ENCODE measurements at places on chromosomes 6 and 20.

DNA sequence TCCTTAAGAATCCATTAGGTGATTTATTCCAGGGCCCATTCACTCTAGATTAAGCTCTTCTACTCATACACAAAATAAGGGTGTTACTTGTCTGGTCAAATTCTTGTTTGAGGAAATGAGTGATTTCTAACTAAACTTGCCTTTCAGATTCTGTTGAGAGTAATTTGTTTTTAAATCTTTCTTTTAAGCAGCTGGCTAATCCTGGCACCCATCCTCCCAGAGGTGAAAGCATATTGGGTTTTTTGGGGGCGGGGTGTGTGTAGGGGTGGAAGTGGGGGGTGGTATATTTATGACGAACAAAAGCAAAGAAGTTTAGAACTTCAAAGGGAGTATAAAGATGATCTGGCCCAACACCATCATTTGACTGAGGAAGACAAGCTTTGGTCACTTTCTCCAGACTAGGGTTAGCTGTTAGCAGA, 94.7 kb downstream of the RTN4IP1 start:
- DNase-seq, result no peak

- DNase-seq, result no peak
Observed at GRCh38 chr20:4434681-4435080, 287.0 kb upstream of the PRND start.

DNA sequence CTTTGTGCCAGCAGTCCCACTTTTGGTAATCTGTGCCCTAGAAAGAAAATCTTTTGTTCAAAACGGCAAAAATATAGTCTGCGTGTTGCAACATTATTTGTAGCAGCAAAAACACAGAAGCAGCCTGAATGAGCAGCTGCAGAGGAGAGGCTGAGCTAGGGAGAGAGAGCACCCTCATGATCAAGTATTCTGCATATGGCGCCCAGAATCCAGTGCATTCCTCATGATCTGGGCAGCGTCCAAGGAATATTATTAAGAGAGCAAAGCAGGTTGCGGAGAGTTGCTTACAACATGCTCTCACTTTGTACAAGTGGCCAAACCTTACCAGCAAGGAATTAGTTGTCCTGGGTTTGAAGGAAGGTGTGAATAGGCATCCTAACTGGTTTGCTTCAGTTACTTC, 25.9 kb downstream of the KIZ start:
- no peak for DNase-seq

- DNase-seq, result no peak
Observed at GRCh38 chr20:41345729-41346067, 5.1 kb downstream of the LPIN3 start.

DNA sequence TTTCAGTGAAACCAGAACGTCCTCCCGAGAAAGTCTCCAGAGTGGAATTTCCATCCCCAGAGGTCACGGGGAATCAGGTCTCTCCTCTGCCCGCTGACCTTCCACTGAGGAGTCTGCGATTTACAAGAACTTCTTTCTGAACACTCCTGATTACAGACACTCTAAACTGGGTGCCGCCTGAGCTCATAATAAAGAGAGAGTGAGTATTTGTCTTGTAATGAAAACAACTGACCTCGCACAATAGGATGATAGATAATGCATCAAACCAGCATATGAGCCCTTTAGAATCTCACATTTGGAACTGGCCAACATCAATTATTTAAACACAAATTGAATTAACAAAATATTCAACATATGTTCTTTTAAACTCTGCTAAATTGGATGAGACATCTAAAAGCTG, 47.5 kb downstream of the DLL1 start:
- DNase-seq, result no peak

DNA sequence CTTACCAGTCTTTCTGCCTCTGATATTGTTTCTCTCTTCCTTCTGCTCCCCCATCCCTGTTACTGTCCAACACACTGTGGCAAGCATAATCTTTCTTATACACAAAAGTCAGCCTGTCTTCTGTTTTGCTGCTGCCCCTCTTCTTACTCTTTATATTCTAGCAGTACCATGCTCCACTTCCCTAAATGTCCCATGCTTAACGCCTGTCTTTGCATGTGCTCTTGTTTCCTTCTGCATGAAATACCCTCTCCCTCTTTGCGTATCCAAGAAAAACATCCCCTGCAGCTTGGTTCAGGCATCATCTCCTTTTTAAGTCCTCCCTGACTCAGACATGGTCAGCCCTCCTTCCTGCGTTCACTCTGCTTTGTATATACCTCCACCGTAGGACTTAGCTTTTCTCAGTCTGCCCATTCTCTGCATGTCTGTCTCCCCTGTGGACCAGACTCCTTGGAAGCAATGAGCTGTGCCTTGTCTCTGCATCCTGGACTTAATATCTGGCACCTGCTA, 103.9 kb downstream of the CTNNBL1 start:
- DNase-seq, result no peak

- DNase-seq, result no peak
Observed at GRCh38 chr6:163132050-163132750, 282.3 kb upstream of the QKI start.

DNA sequence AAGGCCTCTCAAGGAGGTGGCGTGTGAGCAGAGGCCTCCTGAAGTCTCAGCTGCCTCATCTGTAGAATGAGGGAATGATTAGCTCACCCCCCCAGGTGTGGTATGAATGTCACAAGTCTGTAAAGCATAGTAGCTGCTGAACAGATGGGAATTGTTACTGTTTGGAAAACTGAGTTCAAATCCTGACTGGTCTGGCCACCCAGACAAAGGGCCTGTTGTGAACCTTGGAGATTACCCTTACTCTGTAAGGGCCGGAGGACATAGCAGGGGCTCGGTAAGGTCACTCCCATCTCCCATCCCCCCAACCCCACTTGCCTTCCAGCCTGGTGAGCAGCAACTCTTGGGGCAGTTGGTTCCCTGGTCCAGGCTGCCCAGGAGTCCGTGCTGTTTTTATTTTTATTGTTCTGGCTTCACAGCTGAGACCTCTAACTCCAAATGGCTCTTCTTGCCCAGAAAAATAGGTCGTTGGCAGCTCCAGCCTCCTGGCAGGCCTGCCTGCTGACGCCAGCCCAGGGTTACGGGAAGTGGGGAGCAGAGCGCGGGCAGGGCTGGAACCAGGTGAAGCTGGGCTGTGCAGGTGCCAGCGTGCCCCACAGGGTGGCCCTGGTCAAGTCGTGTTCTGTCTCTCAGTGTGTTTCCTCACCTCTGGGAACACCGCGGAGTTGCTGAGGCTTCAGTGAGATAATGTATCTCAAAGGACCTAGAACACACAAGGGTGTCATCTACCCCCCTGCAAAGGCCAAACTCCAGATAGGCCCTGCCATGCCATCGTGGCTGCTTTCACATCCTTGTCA, 4.5 kb upstream of the SIRPA start:
- no peak for DNase-seq

- DNase-seq, result no peak
Observed at GRCh38 chr6:118354641-118355040, 193.5 kb upstream of the PLN start.

DNA sequence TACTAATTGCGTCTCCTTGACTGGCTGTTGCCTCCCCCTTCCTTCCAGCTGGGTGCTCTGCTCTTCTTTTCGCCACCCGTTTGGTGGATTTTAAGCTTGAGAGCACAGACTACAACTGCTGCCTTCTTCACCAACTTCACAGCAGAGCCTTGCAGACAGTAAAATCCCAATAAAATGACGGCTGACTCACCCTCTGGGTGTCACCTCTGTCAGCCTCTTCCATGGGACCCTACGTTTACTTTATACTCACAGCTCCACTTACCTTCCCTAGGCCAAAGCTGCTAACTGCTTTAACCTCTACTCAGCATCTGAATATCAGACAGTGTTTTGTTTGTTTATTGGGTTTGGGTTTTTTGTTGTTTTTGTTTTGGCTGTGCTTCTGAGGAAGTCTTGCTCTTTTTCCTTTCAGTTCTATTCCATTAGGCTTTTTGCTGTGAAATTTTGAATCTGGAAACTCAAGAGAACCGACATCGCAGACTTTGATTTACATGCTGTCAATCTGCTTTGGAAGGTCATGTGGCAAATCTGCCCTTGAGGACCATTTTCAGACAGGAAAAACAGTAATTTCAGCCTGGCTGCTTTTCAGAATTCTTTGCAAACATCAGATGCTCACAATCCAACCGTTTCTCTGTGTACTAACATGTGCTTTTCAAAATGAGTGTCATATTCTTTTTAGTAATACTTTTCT, 2.4 kb downstream of the AGPAT4 start:
- DNase-seq, result no peak

DNA sequence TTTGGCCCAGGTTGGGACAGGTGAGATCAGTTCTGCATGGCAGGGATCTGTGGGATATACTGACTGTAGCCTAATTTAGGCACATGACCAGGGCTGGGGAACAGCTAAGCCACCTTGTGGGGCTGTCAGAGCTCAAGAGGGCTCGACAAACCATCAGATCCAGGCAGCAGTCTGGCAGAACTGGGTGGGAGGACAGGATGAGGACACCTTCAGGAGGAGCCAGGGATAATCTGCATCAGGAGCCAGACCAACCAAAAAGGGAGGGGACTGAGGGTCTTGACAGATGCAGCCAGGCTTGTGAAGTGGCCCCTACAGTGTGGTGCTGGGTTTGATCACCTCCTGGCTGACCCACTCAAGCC, 123.4 kb downstream of the MAFB start:
- no peak for DNase-seq

All from germinal center (tissue), 1 donor.